Activated CD4-positive, alpha-beta memory T cell treated with anti-CD3 and anti-CD28 coated beads for 36 hours (primary cell): ENCODE measurements at places on chromosomes 5 and 9. TPM values are rescaled to one million over a fixed set of nuclear protein-coding genes. Genes with fewer than 3 reads are reported as not detected.

TRIM7 gene
- total RNA-seq, result 2.9 TPM

ZNF484 gene
- total RNA-seq, result 7.4 TPM

CATSPER3 gene
- 0.53 TPM for total RNA-seq

ACER2 gene
- 1.8 TPM for total RNA-seq

GFI1B gene
- total RNA-seq, result not detected

PCDHGC5 gene
- not detected for total RNA-seq

PCDHGA9 gene
- total RNA-seq, result 0.10 TPM

GRCh38 chr9:137028263-137029057 is 423 bp upstream of the ABCA2 start:
- H3K4me1 ChIP-seq, result peaks cover 41% of the 10 kb centered on the region
- DNase-seq, result peak; percentile 78
- peak overlapping the region; percentile 55 for H3K4me3 ChIP-seq
- H3K27me3 ChIP-seq, result no peaks in the 10 kb centered on the region
- H3K36me3 ChIP-seq, result no peaks in the 10 kb centered on the region

GRCh38 chr5:11230890-11231289 is 469.9 kb upstream of the DAP start:
- H3K4me3 ChIP-seq, result no peak overlapping the region
- H3K4me1 ChIP-seq, result peaks cover 24% of the 10 kb centered on the region
- no peaks in the 10 kb centered on the region for H3K27me3 ChIP-seq
- peaks cover 2% of the 10 kb centered on the region for H3K36me3 ChIP-seq
- no peak for DNase-seq

DNA sequence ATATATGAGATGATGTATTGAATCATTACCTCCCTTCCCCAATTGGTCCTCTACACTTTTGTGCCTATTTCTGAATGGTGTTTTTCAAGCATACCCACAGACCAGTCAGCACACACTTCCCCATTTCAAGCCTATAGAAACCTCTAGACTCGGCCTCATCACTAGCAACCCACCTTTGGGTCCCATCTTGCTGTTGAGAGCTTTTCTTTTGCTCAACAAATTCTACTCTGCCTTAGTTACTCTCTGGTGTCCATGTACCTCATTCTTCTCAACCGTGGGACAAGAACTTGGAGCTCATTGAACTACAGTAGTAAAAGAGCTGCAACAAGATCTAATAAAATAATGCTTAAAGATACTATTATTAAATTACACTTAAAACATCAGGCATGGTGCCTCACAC is 49.0 kb upstream of the KDM4C start:
- no peak overlapping the region for H3K4me3 ChIP-seq
- H3K27me3 ChIP-seq, result no peaks in the 10 kb centered on the region
- no peak overlapping the region for H3K27ac ChIP-seq
- H3K4me1 ChIP-seq, result peaks cover 5% of the 10 kb centered on the region
- no peak for DNase-seq

GRCh38 chr9:98248737-98249474 is 6.5 kb downstream of the TBC1D2 start:
- H3K4me1 ChIP-seq, result peaks cover 35% of the 10 kb centered on the region
- peaks cover 2% of the 10 kb centered on the region for H3K36me3 ChIP-seq
- H3K4me3 ChIP-seq, result no peak overlapping the region
- peak overlapping the region; percentile 77 for H3K27ac ChIP-seq
- DNase-seq, result peak; percentile 68
- H3K27me3 ChIP-seq, result no peaks in the 10 kb centered on the region

DNA sequence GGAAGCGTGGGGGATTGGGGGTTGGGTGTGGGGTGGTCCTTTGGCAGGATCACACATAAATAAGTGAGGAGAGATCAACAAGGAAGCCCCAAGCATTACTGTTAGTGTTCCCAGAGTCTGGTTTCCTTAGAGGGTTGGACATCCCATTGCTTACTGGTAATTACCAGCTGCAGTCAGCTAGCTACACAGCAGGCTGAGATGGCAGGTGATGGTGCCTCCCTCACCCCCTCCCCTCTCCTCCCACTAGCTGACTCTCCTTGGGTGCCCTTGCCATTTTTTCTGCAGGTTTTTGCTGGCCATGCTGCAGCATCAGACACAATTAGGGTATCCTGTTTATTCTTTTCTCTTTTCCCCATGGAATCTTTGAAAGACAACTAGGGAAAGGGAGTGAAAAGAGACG is 107.5 kb upstream of the TLR4 start:
- no peaks in the 10 kb centered on the region for H3K4me1 ChIP-seq
- peaks cover 1% of the 10 kb centered on the region for H3K27me3 ChIP-seq
- no peak overlapping the region for H3K4me3 ChIP-seq
- no peaks in the 10 kb centered on the region for H3K36me3 ChIP-seq
- no peak for DNase-seq

DNA sequence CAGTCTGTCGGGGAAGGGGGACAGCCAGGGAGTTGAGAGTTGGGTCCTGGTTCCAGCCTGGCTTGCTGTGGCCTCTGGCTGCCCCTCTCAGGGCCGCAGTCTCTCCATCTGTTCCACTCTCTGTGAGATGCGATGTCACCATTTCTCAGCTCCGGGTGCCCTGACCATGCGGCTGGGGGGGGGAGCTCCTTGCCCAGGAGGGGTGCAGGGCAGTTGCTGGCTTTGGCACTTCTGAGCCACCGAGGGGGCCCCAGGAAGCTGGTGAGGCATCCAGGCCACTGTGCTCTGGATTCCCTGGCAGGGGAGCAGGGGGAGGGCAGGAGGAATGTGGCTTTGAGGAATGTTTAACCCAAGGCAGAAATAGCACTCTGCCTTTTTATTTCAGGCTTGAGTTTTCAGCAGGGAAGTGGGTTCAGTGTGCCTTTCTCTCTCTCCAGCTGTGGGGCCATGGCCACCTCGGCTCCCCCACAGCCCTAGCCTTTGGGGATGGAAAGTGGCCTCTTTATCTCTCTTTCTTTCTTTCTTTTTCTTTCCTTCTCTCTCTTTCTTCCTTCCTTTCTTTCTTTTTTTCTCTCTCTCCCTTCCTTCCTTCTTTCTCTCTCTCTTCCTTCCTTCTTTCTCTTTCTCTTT is 11.0 kb downstream of the NCS1 start:
- DNase-seq, result no peak
- no peak overlapping the region for H3K27ac ChIP-seq
- H3K27me3 ChIP-seq, result no peaks in the 10 kb centered on the region
- H3K4me3 ChIP-seq, result no peak overlapping the region
- no peaks in the 10 kb centered on the region for H3K36me3 ChIP-seq

DNA sequence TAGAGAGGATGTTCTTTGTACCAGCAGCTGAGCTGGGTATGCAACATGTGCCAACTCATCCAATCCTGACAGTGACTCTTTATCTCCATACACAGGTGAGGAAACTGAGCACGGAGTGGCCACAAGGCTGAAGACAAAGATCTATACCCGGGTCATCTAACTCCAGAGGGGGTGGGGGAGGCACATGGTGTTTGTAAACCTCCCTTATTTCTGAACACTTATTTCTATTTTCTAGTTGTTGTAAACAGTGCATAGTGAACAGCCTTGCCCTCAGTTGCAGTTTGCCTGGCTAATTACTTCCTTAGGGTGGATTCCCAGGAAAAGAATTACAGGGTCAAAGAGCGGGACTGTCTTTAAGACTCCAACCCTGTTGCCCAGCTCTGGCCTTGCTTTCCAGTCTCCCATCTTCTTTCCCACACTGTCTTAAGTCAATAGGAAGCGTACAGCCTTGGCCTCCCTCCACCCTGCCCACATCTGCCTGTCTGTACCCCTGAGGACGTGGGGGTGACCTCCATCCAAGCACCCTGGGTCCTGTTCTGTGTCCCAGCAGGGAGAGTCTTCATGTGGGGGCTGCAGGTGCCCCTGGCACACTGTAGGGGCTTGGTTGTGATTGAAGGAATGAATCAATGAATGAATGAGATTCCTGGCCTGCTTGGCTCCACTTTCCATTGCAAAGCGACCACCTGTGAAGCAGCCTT is 13.2 kb upstream of the FIBCD1 start:
- peaks cover 20% of the 10 kb centered on the region for H3K27me3 ChIP-seq
- H3K4me3 ChIP-seq, result no peak overlapping the region
- no peaks in the 10 kb centered on the region for H3K36me3 ChIP-seq
- H3K27ac ChIP-seq, result no peak overlapping the region

- H3K27ac ChIP-seq, result no peak overlapping the region
- peaks cover 9% of the 10 kb centered on the region for H3K4me1 ChIP-seq
- H3K4me3 ChIP-seq, result no peak overlapping the region
- H3K36me3 ChIP-seq, result no peaks in the 10 kb centered on the region
- no peak for DNase-seq
Measured at GRCh38 chr9:121454972-121455371, 44.7 kb downstream of the GGTA1 start.

DNA sequence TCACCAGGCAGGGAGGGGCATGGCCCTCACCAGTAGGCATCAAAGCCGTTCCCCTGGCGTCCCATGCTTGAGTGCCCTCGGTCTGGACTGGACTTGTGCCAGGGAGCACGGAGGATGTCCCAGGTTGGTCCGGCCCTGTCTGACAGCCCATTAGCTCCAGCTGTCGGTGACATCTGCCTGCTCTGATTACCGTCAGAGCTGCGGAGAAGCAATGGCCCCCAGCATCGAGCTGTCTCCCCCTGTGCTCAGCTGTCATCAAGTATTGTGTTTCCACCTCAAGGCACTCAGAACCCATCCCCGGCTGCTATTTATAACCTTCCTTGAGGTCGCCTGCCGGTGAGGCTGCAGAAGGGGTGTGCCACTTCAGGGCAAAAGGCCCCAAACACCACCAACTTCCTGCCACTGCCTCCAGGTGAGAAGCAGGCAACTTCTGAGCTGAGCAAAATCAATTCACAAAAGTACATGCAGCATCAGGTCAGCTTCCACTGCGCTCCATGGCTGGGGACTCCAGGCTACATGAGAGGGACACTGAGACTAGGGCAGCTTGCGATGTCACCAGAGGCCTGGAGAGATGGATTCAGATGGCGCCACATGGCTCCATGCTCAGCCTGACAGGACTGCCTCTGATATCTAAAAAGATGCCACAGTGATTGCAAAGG is 142.7 kb downstream of the C5orf15 start:
- DNase-seq, result peak; percentile 25
- peaks cover 20% of the 10 kb centered on the region for H3K4me1 ChIP-seq
- H3K27me3 ChIP-seq, result peaks cover 5% of the 10 kb centered on the region

- H3K4me3 ChIP-seq, result no peak overlapping the region
- DNase-seq, result no peak
- H3K27me3 ChIP-seq, result no peaks in the 10 kb centered on the region
- peaks cover 7% of the 10 kb centered on the region for H3K4me1 ChIP-seq
Measured at GRCh38 chr9:133044661-133045060, 13.9 kb downstream of the GTF3C5 start.

DNA sequence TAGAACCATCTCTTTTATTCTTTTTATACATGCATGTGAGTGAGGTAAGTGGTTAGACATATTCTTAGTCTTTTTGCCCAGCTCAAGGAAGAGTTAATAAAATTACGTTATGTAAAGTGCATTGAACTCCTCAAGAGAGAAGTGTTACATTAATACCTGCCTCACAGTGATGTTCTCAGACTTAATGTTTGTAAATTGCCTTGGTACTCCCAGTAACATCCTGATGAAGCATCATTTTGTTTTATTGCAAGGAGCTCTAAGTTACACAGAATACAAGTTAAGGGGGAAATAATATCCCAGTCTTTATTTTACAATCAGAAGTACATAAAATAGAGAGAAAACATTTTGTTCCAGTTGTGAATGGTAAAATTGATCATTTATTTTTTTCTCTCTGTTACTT is 89.5 kb upstream of the ARRDC3 start:
- H3K36me3 ChIP-seq, result no peaks in the 10 kb centered on the region
- no peak overlapping the region for H3K4me3 ChIP-seq
- no peak for DNase-seq
- H3K27me3 ChIP-seq, result no peaks in the 10 kb centered on the region
- no peak overlapping the region for H3K27ac ChIP-seq

- no peak overlapping the region for H3K27ac ChIP-seq
- no peak overlapping the region for H3K4me3 ChIP-seq
- H3K4me1 ChIP-seq, result no peaks in the 10 kb centered on the region
- H3K36me3 ChIP-seq, result no peaks in the 10 kb centered on the region
- no peak for DNase-seq
Measured at GRCh38 chr9:105103776-105104175, 140.7 kb upstream of the SLC44A1 start.

- no peak overlapping the region for H3K27ac ChIP-seq
- peaks cover 14% of the 10 kb centered on the region for H3K27me3 ChIP-seq
- no peak for DNase-seq
Measured at GRCh38 chr9:99593610-99594009, 228.1 kb upstream of the NR4A3 start.

- H3K27ac ChIP-seq, result peak overlapping the region; percentile 61
- no peak for DNase-seq
- H3K4me1 ChIP-seq, result peaks cover 38% of the 10 kb centered on the region
- H3K4me3 ChIP-seq, result no peak overlapping the region
Measured at GRCh38 chr5:59098743-59099142, 515.9 kb downstream of the RAB3C start.

DNA sequence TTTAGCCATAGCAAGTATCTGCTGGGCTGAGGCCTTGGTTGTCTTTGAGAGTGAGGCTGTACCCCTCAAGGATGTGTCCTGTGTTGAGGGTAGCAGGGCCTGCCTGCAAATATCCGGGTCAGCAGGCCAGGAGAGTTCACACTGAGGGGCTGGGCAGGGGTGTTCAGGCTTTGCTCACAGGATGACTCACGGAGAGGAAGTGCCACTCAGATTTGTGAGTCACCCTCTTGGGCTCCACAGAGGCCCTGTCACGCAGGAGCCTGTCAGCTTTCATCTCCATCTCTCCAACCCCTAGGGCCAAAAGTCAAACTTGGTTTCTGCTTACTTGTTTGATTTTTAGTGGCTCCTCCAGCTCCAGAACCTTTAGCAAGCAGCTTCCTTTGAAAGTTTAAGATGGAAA is 211.5 kb downstream of the SEC61B start:
- H3K36me3 ChIP-seq, result no peaks in the 10 kb centered on the region
- peak; percentile 76 for DNase-seq
- peak overlapping the region; percentile 30 for H3K27ac ChIP-seq
- H3K27me3 ChIP-seq, result peaks cover 3% of the 10 kb centered on the region
- peaks cover 9% of the 10 kb centered on the region for H3K4me1 ChIP-seq

GRCh38 chr9:86099701-86100364 is 475 bp upstream of the GOLM1 start:
- H3K36me3 ChIP-seq, result no peaks in the 10 kb centered on the region
- peak; percentile 43 for DNase-seq
- H3K4me1 ChIP-seq, result peaks cover 8% of the 10 kb centered on the region
- peaks cover 40% of the 10 kb centered on the region for H3K27me3 ChIP-seq

DNA sequence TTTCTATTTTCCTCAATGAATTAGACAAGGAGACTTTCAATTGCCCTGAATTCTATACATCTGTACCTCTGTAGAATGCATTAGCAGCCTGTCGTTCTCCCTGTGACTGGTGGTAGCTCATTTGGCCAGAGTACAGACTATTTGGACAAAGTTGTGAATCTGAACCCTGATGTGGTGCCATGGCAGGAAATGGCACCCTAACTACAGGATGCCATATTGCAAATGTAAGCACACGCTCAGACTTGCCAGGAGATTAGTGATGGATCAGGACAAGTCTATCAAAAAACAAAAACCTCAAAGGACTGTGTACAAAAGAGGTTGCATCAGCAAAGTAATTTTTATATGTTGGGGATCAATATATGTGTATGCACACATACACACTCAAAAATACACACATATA is 58.3 kb downstream of the SVEP1 start:
- no peak for DNase-seq
- H3K4me3 ChIP-seq, result no peak overlapping the region
- H3K4me1 ChIP-seq, result no peaks in the 10 kb centered on the region
- no peak overlapping the region for H3K27ac ChIP-seq
- H3K36me3 ChIP-seq, result no peaks in the 10 kb centered on the region

GRCh38 chr9:92978345-92978875 is 31.1 kb downstream of the FGD3 start:
- H3K27me3 ChIP-seq, result no peaks in the 10 kb centered on the region
- peak overlapping the region; percentile 90 for H3K27ac ChIP-seq
- peaks cover 79% of the 10 kb centered on the region for H3K4me1 ChIP-seq
- H3K4me3 ChIP-seq, result no peak overlapping the region
- DNase-seq, result no peak
